ENCODE measurements at places on chromosomes 16 and 17. TPM values are rescaled to one million over a fixed set of nuclear protein-coding genes. Genes with fewer than 3 reads are reported as not detected.

Gene EMP2
- total RNA-seq = 20.7 TPM

Gene KRT25
- total RNA-seq = not detected

Gene GAS2L2
- total RNA-seq = 0.09 TPM

Gene TMC7
- 16.6 TPM for total RNA-seq

Gene KRTAP2-2
- not detected for total RNA-seq

Gene CDK5R1
- 10.6 TPM for total RNA-seq

Gene MYH2
- total RNA-seq = not detected

Gene LGALS9B
- total RNA-seq = not detected

Gene COL1A1
- total RNA-seq = 58.7 TPM

Gene PIK3R6
- total RNA-seq = 2.5 TPM

Gene CAMKK1
- total RNA-seq = 3.8 TPM

Gene WFDC1
- 0.15 TPM for total RNA-seq

Gene PIK3R5
- 41.2 TPM for total RNA-seq

Gene CCDC200
- not detected for total RNA-seq

Gene NAGLU
- 29.1 TPM for total RNA-seq

Gene PROCA1
- 28.7 TPM for total RNA-seq

Gene WNT3
- 18.7 TPM for total RNA-seq

Gene EME1
- 21.5 TPM for total RNA-seq

Gene SLC5A10
- total RNA-seq = 0.29 TPM

Gene HBQ1
- 1.3 TPM for total RNA-seq

Gene PIPOX
- 1.8 TPM for total RNA-seq

Gene ABCA10
- not detected for total RNA-seq

Gene ABCC3
- not detected for total RNA-seq

Gene GAS7
- total RNA-seq = 13.7 TPM

Gene CCL23
- total RNA-seq = not detected

All from endodermal cell (in vitro differentiated cells).